ENCODE measurements at places on chromosomes 5 and 9. TPM values are rescaled to one million over a fixed set of nuclear protein-coding genes. Genes with fewer than 3 reads are reported as not detected.

GRCh38 chr5:115418788-115419187 lies 122.3 kb upstream of the CCDC112 start:
- no peak for DNase-seq

DNA sequence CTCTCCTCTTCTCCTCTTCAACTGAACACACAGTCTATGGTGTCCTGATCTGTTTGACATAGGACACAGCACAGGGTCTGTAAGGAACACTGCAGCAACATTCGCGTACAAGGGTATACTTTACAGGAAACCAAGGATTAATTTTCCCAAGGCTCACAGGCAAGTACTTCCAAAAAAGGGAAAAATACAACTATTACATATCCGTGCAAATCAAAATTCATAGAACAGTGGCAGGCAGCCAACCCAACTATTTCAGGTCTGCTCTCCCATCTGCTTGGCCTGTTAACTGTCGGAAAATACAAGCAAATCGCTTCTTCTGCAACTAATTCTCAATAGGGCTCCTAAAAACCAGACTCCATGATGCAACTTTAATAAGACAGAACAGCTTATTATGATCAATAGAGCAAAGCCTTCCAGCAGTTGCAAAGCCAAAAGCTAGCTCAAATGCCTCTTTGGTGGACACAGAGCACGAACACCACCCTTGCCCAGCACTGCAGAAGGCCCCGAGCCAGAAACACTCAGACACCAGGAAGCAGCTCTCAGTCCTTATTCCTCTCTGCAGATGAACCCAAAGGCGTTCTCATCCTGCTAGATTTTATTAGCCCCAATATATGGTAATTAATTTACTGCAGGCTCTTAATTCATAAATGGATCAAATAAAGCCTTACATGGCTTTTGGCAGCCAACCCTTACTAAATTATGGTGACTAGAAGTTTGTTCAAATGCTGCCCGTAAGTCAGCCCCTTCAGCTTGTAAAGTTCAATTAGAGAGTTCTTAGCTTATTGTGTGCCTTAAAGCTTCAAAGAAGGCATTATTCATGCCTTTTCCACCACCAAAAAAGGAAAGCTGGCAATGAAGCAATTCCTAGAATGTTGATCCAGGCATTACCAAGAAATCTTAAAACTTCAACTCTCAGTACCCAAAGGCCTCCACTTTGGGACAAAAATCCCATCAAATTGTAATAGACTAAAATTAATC lies 68.8 kb downstream of the ZNF608 start:
- no peak for DNase-seq

DNA sequence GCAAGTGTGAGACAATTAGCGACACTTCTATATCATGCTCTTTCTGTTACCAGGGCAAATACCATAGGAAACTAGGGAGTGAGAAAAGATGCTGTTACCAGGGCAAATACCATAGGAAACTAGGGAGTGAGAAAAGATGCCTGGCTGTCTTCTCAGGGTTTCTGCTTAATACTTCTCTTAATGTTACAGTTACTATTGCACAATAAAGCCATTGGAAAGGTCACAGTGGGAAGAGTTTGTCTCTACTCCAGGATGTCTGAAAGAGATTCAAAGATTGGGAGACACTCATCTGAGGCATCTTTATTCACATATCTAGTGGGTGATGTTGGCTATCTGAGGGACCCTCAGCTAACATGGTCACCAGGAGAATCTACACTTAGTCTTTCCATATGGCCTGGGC lies 431.7 kb upstream of the POU5F2 start:
- DNase-seq, result no peak

- no peak for DNase-seq
These were observed 501.6 kb downstream of the IRX1 start for GRCh38 chr5:4097199-4097598.

GRCh38 chr5:144368556-144368955 lies 197.9 kb downstream of the KCTD16 start:
- DNase-seq, result no peak

DNA sequence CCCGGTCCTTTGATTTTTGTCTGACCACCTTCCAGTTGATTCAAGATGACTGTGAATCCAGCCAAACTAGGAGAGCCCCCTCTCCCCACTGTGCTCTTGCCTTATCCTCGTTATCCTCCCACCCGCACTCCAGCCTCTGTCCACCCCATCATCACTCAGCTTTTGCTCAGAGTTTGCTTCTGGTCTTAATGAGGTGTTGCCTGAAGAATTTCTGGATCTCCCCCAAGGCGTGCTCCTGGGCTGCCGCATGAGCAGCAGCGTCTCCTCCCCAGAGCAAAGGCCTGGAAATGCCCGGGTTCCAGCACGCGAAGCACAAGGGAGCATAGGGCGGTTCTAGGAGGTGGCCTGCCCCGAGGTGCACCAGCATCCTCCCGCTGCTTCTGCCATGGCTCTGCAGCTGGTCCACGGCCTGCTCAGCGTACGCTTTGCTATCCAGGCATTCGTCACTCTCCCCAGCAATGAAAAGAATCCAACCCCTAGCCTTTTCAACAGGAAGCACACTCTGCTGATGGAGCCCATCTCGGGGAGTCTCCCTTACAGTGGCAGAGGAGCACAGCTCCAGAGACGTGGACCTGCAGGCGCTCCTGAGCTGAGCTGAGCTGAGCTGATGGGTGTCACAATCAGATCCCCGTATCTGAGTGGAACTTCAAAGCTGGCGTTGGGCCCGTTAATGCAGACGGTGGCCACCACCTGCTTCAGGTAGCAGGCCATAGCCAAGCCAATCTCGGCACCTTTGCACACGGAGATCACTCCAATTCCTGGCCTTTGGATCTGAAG lies 50.7 kb downstream of the BAAT start:
- no peak for DNase-seq

Gene ZNF462
- total RNA-seq, result 18.6 TPM

GRCh38 chr5:172943283-172943841 lies 15.9 kb upstream of the RPL26L1 start:
- DNase-seq, result peak; percentile 70

Data from left cardiac atrium (tissue), 4 donors.